ENCODE measurements at places on chromosomes 3 and 15.

GRCh38 chr3:153957421-153957820, 163.8 kb upstream of the ARHGEF26 start:
- DNase-seq = no peak

- DNase-seq = no peak
Measured at GRCh38 chr3:123090728-123091531, 24.1 kb downstream of the PDIA5 start.

DNA sequence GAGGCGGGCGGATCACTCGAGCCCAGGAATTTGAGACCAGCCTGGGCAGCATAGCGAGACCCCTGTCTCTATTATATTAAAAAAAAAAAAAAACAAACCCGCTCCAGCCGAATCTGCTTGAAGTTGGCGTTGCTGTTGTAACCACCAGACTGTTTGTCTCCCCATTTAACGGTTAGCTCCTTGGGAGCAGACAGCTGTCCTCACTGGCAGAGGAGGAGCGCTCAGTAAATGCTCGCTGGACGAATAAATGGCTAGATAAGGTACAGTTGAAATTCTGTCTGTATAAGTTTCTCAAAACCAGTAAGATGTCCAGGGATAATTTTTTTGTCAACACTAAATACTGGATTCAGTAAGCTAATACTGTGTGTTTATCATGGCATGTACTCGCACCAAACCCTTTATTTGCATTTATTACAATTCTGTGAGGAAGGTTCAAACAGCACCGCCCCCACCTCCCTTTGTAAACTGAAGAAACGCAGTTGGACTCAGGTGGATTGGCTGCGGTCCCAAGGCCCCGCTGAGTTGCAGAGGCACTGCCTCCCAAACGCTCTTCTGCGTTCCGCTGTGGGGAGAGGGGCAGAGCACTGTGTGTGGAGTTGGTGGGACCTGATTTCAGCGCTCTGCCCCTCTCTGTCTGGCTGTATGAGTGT, 1.1 kb downstream of the RCCD1 start:
- DNase-seq = no peak

GRCh38 chr3:104132566-104133403, 1233.9 kb upstream of the ALCAM start:
- no peak for DNase-seq

GRCh38 chr3:46129588-46130272, 78.4 kb downstream of the CCR1 start:
- no peak for DNase-seq

GRCh38 chr15:90594301-90594738, 64.6 kb downstream of the CRTC3 start:
- peak; percentile 52 for DNase-seq

GRCh38 chr3:10224794-10225665, 23.2 kb upstream of the TATDN2 start:
- peak; percentile 80 for DNase-seq

DNA sequence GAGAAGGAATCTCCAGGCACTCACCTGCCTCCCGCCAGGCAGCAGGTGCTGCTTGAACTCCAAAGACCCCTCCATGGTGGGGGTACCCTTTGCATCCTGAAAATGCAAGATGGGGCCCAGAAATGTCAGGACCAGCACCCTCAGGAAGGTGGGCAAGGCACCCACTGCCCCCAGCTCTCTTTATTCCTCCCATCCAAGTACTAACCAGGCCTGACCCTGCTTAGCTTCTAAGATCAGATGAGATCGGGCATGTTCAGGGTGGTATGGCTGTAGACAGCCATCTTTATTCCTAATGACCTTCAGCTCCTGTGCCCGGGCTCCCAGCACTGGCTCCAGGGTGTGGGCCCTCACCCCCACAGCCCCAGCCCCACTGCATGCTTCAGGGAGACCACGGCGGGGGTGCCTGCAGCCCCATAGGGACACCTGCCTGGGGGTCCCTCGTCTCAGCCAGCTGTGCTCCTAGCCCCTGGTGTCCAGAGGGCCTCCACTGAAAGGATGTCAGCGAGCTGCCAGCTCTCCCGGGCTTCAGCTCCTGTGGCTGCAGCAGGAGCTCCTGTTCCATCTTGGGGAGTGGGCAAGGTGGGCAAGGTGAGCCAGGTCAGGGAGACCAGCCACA, 13.2 kb downstream of the PLA2G4B start:
- DNase-seq = no peak

DNA sequence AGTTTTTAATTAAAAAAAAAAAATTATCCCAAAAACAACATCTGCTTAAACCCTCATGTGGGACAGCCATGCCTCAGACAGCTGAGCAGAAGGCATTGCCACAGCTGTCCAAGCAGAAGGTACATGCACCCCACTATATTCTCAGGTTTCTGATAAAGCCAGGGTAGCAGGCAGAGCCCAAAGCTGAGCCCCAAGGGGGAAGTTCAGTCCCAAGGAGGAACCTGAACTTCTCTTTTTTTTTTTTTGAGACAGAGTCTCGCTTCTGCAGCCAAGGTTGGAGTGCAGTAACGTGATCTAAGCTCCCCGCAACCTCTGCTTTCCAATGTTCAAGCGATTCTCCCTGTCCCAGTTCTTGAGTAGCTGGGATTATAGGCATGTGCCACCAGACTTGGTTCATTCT, 33.2 kb downstream of the MKRN2 start:
- DNase-seq = no peak

GRCh38 chr3:168002786-168003368, 92.8 kb downstream of the GOLIM4 start:
- no peak for DNase-seq

DNA sequence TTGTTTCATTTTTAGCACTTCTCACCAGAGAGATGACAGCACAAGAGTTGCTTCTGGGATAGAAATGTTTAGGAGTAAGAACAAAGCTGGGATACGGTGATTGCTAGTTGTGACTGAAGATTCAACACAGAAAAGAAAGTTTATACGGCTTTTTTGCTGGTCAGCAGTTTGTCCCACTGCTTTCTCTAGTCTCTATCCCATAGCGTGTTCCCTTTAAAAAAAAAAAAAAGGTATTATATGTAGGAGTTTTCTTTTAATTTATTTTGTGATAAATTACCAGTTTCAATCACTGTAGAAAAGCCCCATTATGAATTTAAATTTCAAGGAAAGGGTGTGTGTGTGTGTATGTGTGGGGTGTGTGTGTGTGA, 48.0 kb downstream of the PGPEP1L start:
- no peak for DNase-seq

- no peak for DNase-seq
Measured at GRCh38 chr15:85758655-85758978, 36.1 kb downstream of the KLHL25 start.

DNA sequence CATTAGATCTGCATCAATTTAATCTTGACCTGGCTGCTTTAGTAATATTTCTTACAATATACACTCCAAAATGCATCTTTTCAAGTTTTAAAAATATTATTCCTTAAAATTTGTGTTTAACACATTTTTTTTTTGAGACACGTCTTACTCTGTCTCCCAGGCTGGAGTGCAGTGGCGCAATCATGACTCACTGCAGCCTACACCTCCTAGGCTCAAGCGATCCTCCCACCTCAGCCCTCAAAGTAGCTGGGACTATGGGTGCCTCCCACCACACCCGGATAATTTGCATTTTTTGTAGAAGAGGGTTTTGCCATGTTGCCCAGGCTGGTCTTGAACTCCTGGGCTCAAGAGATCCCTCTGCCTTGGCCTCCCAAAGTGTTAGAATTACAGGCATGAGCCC, 73.6 kb downstream of the ETV5 start:
- no peak for DNase-seq

DNA sequence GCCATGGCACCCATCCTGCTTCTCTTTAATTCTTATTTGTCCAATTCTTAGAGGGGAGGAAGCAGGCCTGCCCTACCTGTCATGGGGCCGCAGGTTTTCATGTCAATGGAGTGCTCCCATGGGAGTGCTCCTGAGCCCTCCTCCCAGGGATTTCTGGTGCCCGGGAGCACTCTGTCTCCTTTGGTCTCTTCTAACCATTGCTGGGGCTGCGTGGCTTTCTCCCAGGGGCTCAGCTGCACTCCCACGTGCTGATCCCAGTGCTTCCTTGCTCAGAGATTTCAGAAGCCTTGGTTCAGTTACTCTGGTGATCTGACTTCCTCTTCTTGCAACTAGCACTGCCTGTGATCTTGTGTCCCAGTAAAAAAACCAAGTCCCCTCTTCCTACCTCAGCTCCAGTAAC, 68.0 kb upstream of the ARL8B start:
- DNase-seq = no peak

GRCh38 chr15:84391191-84391590, 155.6 kb downstream of the GOLGA6L4 start:
- DNase-seq = no peak

GRCh38 chr3:33115024-33115768, 1.4 kb downstream of the CRTAP start:
- DNase-seq = no peak

GRCh38 chr15:53837263-53837662, 77.8 kb upstream of the WDR72 start:
- no peak for DNase-seq

GRCh38 chr3:66138336-66139313, 82.2 kb upstream of the SLC25A26 start:
- peak; percentile 74 for DNase-seq

- no peak for DNase-seq
Measured at GRCh38 chr3:71330909-71331308, 252.6 kb downstream of the FOXP1 start.

- DNase-seq = no peak
Measured at GRCh38 chr3:37987751-37988179, 2.8 kb upstream of the VILL start.

DNA sequence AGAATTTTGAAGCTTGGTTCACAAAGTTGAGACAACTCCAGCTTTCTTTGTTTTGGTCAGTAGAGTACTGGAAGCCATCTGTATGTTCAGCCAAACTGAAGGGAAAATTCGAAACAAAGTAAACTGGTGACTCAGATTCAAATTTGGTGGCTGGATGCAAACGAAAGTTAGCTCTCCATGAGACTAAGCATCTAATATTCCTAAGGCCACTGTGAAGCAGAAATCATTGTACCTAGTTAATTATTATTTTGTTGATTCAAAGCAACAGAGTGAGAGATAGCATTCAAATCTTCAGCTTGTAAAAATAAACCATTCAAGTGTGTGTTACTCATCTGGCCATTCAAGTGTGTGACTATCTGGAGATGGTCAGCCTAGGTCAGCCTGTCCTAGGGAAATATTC, 42.1 kb downstream of the NR2F2 start:
- no peak for DNase-seq

DNA sequence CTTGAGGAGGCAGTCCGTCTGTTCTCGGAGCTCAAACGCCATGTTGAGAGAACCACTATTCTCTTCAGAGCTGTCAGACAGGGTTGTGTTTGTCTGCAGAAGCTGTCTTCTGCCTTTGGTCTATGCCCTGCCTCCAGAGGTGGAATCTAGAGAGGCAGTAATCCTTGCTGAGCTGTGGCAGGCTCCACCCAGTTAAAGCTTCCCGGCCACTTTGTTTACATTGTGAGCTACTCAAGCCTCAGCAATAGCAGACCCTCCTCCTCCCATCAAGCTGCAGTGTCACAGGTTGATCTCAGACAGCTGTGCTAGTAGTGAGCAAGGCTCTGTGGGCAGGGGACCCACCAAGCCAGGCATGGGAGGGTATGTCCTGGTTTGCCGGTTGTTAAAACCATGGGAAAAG, 8.9 kb downstream of the OR5AC2 start:
- DNase-seq = no peak

GRCh38 chr15:77871852-77872371, 205.6 kb downstream of the TBC1D2B start:
- DNase-seq = no peak

DNA sequence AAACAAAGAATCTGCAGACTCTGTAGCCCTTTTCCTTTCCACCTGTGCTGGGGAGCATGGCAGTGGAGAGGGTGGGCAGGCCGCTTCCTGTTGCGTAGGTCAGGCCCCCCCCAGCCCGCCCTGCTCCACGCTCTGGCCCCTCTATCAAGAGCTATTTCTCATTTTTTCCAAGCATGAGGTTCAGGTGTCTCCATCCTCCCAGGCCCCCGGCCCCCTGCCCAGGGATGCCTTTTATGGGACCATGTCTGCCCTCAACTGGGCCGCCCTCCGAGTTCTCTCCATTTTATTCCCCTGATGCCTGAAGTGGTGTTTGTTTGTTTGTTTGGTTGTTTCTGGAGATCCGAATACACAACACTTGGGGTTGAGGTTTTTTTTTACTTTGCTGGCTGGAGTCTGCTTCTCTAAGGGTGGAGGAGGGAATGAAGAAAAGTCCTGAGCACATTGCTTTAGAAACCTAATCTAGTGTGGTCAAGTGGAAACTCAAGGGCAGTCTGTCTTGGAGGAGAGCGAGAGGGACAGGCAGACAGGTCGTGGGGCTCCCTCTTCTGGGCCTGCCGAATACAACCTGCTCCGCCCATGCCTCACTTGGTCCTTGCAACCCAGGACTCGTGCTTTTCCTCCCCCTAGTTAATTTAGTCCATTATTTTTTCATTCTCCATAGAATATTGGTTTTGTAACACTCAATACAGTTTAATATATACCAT, 176.5 kb upstream of the LYSMD4 start:
- DNase-seq = peak; percentile 65

- peak; percentile 54 for DNase-seq
Measured at GRCh38 chr3:12901623-12902045, 60.3 kb upstream of the RPL32 start.

- DNase-seq = peak; percentile 5
Measured at GRCh38 chr3:126107203-126107939, 23.4 kb upstream of the SLC41A3 start.

DNA sequence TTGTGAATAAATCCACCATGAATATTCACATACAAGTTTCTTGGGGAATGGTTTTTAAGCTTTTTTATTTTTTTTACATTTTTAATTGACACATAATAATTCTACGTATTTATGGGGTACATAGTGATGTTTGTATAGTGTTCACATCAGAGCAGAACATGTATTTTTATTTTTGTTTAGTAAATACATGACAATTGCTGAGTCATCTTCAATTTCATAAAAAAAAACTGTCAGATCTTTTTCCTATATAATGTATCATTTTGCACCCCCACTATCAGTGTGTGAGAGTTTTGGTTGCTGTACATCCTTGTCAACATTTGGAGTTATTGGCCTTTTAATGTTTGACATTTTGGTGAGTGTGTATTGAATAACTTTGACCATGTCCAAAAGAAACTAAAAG, 39.9 kb upstream of the FILIP1L start:
- no peak for DNase-seq

DNA sequence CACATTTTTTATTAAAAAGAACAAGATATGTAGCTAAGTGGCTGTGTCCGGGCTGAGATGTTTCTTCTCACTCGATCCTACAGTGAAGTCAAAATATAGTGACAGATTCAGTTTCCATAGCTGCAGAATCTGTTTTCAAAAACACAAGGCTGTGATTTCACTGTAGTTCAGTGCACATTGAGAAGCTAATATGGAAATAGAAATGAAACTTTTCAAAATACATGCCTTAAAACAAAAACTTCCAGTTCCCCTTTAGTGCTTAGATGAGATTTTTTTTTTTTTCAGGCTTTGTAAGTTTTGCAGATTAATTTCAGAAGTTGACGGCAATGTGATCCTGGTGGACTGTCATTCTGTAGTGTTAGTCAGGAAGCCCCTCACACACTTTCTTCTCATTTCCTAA, 23.8 kb upstream of the TRAK1 start:
- no peak for DNase-seq

GRCh38 chr3:167733961-167734497, 663 bp downstream of the PDCD10 start:
- DNase-seq = no peak

- DNase-seq = no peak
Measured at GRCh38 chr15:41849861-41850260, 11.2 kb downstream of the PLA2G4B start.
